Stimulated activated CD8-positive, alpha-beta memory T cell treated with anti-CD3 and anti-CD28 coated beads, Interleukin-12 subunit alpha, Interleukin-12 subunit beta, amount 100 ng/mL, for 1 hour (primary cell): ENCODE measurements at places on chromosomes 16 and 17.

- DNase-seq: no peak
Observed at GRCh38 chr17:75087558-75088453, at the start of gene SLC16A5. Gene SLC16A5, plus strand, starts transcription at chr17:75087954. Its CDS starts 5,683 bp downstream, at chr17:75093637.

DNA sequence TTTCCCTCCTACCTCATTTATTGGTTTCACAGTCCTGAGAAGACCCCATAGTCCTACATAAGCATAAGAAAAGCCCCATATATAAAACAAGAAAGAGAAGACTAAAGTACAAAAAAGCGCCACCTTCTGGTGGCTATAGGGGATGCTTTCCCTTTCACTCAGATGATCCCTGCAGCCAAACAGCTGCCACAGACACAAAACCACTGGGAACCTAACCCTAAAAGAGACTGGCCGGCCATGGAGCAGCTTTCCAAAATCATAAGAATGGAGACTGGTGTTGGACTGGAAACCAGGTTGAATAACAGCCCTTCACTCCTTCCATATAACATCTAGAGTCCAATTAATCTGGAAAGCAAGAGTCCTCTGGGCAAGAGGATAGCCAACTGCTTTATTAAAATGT lies 11.4 kb downstream of the DYNC1LI2 start:
- DNase-seq: no peak

DNA sequence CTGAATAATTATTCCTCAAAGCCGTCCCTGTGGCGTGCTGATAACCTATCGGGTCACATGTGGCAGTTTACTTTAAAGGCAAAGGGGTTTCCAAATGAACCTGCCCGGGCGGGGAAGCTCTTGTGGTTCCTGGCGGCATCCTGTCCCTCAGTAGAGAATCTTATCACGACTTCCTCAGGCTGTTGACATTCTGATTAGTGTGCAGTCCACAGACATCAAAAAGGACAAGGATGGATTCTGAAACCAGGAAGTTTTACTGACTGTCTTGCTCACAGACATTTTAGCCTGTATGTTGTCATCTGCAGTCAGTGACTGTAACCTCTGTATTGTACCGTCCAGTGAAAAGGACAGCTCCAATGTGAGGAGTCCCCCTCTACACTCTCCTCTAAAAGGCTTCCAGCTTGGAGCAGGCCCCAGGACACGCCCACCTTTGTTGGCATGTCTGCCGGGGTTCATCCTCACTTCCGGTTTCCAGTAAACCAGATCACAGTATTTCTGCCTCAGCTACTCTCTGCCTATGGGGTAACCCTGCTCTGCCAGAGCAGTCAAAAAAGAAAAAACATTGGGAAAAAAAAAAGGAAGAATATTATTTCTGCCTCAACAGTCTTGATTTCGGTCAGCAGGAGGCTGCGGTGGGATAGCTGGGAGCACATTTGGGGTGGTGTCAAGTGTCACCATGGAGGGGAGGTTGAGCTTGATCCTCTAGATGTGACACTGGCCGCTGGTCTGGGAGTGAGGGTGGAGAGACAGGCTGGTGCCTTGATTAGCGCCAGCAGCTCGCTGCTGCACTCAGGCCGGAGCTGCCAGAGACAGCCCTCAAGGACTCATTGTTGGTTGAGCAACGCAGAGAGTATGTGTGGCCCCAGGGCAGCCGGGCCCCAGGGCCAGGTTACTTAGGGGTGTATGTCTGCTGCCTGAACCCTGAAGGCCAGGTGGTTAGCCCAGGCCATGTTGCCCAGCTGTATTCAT lies 89.0 kb upstream of the DNAH17 start:
- peak; percentile 8 for DNase-seq

GRCh38 chr16:88859381-88860091 lies 2.6 kb downstream of the TRAPPC2L start:
- DNase-seq: no peak

DNA sequence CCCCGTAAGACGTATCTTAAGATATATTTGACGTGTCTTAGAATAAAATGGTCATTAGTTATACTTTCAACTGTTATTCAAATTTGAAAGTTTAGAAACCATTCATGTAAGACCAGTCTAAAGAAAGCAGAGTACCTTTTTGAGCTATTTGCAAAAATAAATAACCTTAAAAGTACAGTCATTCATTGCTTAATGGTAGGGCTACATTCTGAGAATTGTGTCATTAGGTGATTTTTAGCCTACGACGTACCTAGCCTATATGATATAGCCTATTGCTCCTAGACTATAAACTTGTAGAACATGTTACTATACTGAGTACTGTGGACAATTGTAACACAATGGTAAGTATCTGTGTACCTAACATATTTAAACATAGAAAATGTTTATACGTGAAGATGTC lies 139.2 kb downstream of the PHKB start:
- no peak for DNase-seq

DNA sequence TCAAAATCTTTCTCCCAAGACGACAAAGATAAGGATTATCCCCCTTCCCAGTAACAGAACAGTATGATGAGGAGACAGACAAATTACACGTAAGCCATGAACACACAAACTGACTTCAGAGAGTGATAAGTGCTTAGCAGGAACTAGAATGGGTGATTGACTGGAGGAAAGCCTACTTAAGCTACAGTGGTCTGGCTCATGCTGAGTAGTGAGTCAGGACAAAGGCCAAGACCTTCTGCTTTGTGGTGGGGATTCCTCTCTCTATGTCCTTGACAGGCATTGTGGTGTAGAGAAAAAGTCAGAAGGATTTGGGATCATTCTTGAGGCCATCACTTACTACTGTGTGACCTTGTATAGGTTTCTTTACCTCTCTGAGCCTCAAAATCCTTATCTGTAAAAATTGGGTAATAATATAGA lies 381.9 kb upstream of the CCL2 start:
- no peak for DNase-seq

GRCh38 chr16:21565861-21566669 lies 33.3 kb upstream of the METTL9 start:
- DNase-seq: no peak

DNA sequence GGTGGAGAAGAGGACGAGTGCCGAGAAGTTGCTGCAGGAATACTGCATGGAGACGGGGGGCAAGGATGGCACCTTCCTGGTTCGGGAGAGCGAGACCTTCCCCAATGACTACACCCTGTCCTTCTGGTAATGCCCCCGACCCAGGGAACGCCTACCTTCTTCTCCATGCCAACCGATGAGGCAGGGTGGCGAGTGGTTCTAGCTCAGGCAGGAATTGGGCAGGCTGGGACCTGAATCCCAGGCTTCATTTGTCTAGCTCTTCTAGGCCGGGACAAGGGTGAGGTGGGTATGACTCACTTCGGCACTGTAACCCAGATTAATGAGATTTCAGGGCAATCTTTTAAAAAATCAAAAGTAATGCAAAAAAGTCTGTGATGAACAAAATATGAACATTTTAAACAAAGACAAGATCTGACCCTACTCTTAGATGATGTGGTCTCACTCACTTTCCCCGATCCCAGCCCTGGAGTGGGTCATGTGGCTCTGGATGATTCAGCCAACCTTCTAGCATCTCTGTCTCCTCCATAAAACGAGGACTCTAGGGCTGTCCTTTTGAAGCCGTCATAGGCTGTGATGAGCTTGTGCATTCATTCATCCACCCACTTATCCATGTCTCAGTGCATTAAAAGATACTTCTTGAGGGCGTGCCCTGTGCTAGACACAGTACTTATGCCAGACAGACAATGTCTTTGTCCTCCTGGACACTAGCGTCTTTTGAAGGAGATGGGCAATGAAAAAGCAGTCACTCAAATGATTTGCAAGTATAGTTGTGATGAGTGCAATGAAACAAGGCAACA lies 102.6 kb downstream of the SDR42E1 start:
- DNase-seq: no peak

DNA sequence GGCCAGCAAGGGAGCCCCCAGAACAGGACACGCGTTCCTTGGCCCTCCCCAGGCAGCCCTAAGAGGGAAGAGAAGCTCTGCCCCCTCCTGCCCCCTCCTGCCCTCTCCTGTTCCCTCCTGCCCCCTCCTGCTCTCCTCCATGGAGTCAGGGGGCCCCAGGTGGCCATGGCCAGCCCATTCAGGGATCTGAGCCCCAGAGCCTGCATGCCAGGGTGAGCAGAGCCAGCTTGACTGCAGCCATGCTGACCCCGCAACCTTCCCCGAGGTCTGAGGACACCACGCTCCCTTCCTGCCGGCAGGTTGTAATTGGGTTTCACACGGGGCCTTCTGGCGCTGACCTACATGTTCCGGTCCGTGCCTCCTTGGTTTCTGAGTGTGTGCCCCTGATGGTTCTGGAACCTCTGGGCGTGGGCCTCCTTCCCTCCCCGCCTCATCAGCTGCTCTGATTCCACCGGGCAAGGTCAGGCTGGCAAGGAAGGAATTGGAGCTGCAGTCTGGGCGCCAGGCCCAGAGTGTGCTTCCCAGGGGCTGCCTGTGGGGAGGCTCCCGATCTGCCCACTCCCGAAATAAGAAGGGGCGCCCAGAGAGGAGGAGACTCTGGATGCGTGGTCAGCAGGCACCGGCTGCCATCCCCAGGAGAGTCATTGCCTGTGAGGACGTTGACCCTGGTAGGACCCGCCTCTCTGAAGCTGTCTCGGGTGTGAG lies 23.7 kb upstream of the NPTX1 start:
- no peak for DNase-seq

GRCh38 chr17:30005709-30006320 lies 64.4 kb downstream of the EFCAB5 start:
- no peak for DNase-seq

GRCh38 chr16:57911743-57912142 lies 59.2 kb downstream of the CNGB1 start:
- DNase-seq: no peak

DNA sequence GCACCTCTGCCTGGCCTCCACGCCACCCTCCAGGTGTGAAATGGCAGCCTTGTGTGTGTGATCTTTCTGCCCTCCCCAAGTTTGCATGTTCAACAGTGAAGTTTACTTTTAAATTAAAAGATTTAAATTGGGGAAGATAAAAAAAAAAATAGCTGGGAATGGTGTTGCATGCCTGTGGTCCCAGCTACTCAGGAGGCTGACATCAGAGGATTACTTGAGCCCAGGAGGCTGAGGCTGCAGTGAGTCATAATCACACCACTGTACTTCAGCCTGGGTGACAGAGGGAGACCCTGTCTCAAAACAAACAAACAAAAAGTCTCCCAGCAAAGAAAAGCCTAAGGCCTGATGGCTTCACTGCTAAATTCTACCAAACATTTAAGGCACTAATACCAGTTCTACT lies 35.4 kb upstream of the RNF43 start:
- no peak for DNase-seq
